Activated CD4-positive, CD25-positive, alpha-beta regulatory T cell treated with anti-CD3 and anti-CD28 coated beads, Interleukin-2, amount 50 U/mL, for 16 hours (primary cell): ENCODE measurements at places on chromosomes 4 and X.

DNA sequence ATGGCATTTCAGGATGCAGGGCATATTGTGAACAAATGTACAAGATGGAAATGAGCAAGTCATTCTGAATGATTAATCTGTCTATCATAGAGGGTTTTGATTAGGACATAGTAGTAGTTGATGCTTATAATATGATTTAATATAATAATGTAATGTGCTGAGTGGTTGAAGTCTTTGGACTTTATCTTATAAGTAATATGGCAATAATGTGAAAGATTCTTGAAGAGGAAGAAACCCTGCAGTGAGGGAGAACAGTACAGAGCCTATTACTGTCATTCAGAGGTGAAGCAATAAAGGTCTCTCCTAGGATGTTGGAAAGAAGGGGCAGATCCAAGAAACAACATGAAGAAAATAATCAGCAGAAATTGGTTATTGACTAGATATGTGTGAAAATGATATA is 16.6 kb downstream of the NFKB1 start:
- DNase-seq, result no peak

GRCh38 chrX:111444881-111445280 is 32.9 kb upstream of the DCX start:
- no peak for DNase-seq

DNA sequence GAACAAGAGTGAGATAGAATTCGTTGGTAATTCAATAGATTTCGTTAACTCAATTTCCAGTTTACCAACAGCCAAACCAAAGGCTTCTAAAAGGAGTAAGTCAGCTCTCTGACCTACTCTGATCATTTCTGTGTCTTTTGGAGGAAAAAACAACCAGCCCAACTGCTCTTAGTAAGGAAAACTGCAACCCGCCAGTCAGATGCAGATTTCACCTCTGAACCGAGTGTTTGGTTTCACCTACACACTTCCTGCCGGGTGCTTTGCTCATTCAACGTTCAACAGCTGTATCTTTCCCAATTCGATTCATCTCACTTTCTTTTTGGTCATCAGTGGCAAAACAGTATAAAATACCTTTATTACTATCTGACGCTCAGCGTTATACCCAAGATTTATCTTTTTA is 24.5 kb downstream of the TMSB4X start:
- peak; percentile 13 for DNase-seq

GRCh38 chr4:77802402-77802801 is 16.8 kb downstream of the CNOT6L start:
- DNase-seq, result no peak

GRCh38 chr4:1728061-1728980 is 7.0 kb downstream of the TACC3 start:
- DNase-seq, result no peak

GRCh38 chrX:8815460-8816065 is 14.4 kb upstream of the FAM9A start:
- DNase-seq, result no peak

GRCh38 chr4:149056615-149057014 is 614.4 kb upstream of the NR3C2 start:
- no peak for DNase-seq

GRCh38 chr4:145277011-145277410 is 96.6 kb upstream of the OTUD4 start:
- no peak for DNase-seq

GRCh38 chr4:113901994-113902787 is 77.3 kb downstream of the ARSJ start:
- DNase-seq, result peak; percentile 38

DNA sequence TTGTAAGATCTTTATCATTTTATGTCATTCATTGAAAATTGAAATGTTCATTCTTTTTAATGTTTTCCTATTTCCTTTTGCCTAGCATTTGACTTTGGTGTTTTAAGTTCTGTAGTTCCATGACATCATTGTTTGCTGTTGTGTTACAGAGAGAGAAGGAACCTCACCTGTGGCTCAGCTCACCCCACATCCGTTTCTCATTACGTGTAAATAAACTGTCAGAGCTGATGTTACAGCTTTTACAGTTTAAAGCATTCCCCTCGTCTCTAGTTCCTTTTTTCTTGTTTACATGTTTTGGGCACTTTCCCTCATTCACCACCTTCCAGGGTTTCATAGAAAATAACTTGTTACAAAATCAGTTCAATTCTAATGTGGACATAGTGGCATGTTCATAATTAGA is 137.2 kb downstream of the FNIP2 start:
- no peak for DNase-seq

DNA sequence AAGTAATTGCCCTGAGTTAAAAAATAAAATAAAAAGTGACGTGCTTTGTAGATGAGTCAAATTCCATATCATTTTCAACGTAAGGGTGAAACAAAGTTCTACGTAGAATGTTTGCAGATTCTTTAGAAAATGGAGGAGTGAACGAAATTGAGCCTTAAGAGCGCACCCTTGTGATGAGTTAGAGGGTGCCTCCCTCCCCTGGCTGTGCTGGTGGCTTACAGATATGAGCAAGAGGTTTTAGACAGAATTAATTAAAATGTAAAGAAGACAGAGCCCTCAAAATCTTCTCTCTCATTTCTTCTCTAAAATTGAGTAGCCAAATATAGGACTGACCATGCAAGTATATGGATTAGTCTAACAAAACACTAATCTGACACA is 30.2 kb upstream of the LGI2 start:
- DNase-seq, result no peak

GRCh38 chr4:92303621-92304027 is at the start of gene GRID2:
Gene GRID2, plus strand, starts transcription at chr4:92303966.
- no peak for DNase-seq

- no peak for DNase-seq
These were observed 21.6 kb upstream of the UBA1 start for GRCh38 chrX:47171996-47172395.

DNA sequence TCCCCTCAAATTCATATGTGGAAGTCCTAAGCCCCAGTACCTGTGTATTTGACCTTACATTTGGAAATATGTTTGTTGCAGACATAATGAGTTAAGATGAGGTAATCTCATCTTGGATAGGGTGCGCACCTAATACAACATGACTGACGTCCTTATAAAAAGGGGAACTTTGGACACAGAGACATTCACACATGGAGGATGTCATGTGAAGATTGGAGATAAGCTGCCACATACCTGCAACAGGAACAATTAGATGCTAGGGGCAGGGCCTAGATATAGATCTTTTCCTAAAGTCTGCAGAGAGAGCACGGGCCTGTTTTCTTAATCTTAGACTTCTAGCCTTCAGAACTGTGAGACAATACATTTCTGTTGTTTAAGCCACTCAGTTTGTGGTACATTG is 162.5 kb downstream of the IL1RAPL2 start:
- no peak for DNase-seq

- no peak for DNase-seq
These were observed 9.8 kb upstream of the ANXA5 start for GRCh38 chr4:121706595-121707021.

DNA sequence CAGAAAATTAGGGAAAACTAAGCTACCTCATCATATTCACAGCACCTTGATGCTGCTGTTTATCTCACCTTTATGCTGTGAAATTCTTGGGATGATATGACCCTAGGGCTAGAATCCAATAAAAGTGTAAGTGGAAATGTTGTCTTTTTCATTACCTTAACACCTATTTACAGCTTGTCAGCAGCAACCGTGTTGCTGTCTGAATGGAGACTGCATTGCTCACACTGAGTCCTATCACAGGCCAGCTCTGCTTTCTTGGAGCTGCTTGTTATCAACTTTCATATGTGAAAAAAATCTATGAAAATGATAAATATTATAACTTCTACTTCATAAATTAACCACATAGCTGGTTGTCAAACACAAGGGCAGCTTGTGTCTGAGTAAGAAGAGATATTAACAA is 789.5 kb downstream of the TECRL start:
- DNase-seq, result no peak

DNA sequence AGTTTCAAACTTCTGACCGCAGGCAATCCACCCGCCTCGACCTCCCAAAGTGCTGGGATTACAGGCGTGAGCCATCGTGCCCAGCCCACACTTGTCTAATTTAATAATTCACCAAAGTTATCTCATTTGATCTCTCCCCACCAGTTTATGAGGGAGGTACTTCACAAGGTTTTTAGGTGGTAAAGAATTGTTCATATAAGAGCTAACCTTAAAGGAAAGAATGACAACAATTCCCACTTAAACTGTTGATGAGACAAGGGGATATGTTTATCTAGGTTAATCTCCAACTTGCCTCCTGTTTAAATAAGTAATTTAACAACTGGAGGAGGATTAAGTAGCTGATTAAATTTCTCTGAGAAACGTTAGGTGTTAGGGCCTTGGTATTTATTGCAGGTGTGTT is 117.6 kb upstream of the CBLL2 start:
- no peak for DNase-seq

DNA sequence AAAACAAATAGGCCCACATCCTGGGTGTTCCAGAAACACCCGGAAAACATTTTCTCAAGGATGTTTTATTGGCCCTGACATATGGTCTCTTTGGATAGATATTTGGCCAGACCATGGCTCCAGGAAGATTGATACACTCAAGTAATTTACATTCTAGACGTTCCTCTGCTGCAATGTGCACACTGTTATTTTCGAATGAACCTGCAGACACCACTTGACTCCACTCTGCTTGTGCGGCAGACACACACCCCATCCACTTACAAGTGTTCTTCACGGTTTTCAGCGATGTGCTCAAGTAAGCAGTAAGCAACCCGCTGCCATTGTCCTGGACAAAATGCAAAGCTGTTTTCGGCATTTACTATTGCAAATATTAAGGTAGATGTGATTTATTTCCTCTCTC is 12.0 kb upstream of the GPM6A start:
- no peak for DNase-seq
